Putamen (tissue), 1 donor: ENCODE measurements at places on chromosomes 11 and 22.

GRCh38 chr11:116539836-116540418 is 232.9 kb downstream of the BUD13 start:
- DNase-seq = no peak

DNA sequence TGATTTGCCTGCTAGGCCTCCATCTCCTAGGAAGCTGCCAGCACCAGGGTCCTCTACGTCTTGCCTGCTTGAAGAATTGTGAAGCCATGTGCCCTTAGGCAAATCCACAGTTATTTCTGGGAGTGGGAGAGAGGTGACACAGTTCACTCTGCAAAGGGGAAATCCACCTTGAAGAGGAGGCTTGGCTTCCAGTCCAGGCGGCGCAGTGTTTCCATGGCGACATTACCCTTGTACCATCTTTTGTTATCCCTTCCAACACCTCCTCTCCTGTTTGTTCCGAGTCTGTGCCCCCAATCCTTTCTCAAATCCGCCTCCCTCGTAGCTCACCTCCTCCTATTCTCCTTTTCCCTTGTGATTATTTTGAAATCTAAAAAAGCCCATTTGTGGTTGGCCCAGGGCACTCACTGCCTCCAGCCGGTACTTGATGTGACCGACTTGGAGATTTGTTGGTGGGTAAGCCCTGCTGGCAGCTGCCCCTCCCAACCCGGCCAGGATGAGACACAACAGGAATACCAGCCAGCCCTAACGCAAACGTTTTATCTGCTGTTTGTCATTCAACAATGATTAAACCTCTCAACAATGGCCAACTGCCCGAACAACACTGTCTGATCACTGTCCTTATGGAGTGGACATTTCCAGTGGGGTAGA is 18.4 kb downstream of the SYT13 start:
- DNase-seq = no peak

DNA sequence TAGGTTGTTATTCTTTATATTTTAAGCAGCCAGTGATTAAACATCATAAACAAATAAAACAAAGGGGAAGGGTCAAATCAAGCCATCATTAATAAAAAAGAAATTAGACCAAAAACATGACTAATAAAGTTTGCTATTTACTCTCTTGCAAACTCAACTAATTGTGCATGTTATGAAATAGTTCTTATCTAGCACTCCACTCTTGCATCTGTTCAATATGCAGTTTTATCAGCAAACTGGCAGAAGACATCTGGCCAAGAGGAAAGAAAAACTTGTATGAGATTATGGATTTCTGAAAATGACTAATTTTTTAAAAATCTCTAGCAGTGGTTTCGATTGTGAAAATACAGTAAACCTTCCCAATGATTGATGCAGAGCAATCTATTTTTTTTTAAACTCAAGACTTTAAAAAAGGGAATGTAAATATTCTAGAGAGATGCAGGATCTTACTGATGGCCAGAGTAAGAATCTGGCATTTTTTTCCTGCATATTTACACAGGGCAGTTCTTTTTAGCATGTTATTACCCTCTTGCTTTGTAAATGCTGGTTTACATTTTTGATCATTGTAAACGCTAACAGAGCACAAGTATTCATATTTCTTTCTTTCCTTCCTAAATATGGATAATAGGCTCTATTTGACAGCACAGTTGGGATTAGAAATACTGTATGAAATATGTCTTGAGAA is 83.3 kb downstream of the GRIA4 start:
- DNase-seq = no peak

DNA sequence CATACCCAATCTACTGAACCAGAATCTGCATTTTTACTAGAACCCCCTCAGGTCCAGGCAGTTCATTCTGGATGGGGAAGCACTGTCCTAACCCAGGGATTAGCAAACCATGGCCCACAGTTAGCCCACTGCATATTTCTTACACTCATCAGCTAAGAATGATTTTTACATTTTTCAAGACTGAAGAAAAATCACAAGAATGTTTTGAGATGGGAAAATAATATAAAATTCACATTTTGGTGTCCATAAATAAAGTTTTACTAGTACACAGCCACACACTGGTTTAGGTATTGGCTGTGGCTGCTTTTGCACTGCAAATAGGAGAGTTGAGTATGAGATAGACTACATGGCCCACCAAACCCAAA is 59.4 kb downstream of the PPFIBP2 start:
- no peak for DNase-seq

GRCh38 chr11:60771146-60771545 is 14.0 kb upstream of the MS4A10 start:
- no peak for DNase-seq

GRCh38 chr22:19357270-19358105 is 66.0 kb upstream of the CLTCL1 start:
- no peak for DNase-seq

DNA sequence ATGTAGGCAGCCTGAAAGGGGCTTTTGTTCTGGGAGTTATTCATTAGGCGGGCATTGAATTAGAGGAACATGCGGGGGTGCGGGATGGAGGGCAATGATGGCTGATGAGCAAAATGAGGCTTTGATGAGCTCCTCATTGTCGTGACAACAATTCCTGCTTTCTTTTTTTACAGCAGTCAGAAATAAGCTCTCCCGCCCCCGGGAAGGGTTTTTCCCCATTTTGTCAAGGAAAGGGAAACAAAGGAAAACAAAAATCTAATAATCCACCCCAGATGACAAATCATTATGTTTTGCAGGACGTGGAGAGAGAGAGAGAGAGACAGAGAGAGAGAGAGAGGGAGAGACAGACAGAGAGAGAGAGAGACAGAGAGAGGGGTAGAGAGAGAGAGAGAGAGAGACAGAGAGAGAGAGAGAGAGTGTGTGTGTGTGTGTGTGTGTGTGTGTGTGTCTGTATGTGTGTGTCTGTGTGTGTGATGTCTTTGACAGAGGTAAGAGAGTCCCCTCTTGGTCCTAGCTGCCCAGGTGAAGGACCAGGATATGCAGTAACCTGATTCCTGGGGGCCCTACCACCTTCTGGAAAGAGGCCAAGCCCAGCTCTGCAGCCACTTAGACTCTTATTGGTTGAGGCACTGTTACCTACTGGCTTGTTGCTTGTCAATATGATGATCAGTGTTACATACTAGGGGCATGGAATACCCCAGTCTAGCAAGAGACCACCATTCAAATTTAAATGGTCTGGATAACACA is 46.7 kb upstream of the PARVA start:
- DNase-seq = peak; percentile 96

GRCh38 chr22:19615867-19616581 is 91.8 kb upstream of the CLDN5 start:
- DNase-seq = no peak

DNA sequence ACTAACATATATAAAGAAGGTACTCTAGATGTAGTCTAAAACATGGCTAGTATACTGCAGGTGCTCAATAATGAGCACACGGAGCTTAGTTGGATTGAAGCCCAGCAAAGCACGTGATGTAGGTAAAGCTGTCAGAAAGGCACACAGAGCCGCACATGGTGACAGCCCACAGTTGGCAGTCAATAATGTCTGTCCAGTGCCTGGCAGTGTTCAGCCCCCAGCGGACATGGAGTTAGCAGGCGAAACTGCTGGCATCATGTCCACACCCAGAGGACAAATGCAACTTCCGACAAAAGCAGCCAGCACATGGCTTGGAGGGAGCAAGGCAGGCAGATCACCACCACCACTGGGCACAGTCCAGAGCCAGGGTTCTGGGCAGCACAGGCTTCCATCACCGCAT is 43.5 kb upstream of the H19 start:
- DNase-seq = no peak

- DNase-seq = no peak
These were observed 4.0 kb downstream of the SYN3 start for GRCh38 chr22:33054001-33054675.

GRCh38 chr22:20235389-20235991 is 32.6 kb downstream of the RTN4R start:
- no peak for DNase-seq

- no peak for DNase-seq
These were observed 8.7 kb upstream of the SMIM35 start for GRCh38 chr11:118095493-118095892.

DNA sequence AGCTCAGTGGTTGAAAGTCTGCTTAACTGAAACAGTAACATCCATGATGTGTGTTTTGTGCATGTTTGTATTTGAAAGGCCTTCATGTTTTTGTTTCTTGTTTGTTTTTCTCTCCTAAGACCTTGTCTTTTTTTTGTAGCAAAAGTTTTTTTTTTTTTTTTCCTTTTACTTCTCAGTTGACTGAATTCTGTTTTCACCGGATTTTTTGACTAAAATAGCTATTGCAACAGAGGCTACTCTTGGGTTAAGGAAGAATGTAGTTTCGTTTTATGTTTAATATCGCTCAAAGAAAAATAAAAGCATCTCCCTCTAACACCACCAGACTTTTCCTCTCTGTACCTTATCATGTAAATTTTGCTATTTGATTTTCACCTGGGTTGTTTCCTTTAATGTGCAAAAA is 15.1 kb downstream of the APOL6 start:
- DNase-seq = no peak
